ENCODE measurements at places on chromosomes 7 and 10. TPM values are rescaled to one million over a fixed set of nuclear protein-coding genes. Genes with fewer than 3 reads are reported as not detected.

The SH2B2 gene
- polyA plus RNA-seq = 2.4 TPM

The WAC gene
- polyA plus RNA-seq = 53.7 TPM

The EPHA1 gene
- polyA plus RNA-seq = 1.9 TPM

The CD36 gene
- polyA plus RNA-seq = 12.8 TPM

The CCDC3 gene
- 46.5 TPM for polyA plus RNA-seq

The H2AZ2 gene
- polyA plus RNA-seq = 95.1 TPM

The RASSF4 gene
- polyA plus RNA-seq = 32.0 TPM

The TRIM73 gene
- polyA plus RNA-seq = 4.2 TPM

The CDHR1 gene
- polyA plus RNA-seq = not detected

The ST8SIA6 gene
- 0.10 TPM for polyA plus RNA-seq

The WDR11 gene
- polyA plus RNA-seq = 29.9 TPM

The LDB3 gene
- 32.6 TPM for polyA plus RNA-seq

The CLRN3 gene
- polyA plus RNA-seq = 6.3 TPM

The SLC18A3 gene
- not detected for polyA plus RNA-seq

The HGF gene
- polyA plus RNA-seq = 9.9 TPM
